Amniotic stem cell (primary cell): ENCODE measurements at places on chromosomes 5 and 9.

- no peak for DNase-seq
Observed at GRCh38 chr9:132739710-132740310, 69.5 kb downstream of the GTF3C4 start.

DNA sequence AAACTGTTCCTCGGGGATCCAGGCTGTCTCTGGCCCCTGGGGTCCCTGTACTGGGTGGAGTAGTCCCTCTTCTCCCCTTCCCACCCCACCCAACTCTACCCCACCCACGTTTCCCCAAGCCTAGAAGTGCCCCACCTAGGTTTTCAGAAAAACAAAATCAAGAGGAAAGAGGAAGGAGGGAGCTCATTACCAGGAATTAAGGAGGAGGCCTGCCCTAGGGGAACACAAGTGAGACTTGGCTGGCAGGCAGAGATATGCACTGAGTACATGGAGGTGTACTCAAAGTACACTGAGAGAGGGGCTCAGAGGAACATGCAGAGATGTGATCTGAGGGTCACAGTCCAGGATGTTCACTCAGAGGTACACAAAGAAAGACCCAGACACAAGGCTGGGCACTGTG, 10.2 kb downstream of the AQP3 start:
- no peak for DNase-seq

DNA sequence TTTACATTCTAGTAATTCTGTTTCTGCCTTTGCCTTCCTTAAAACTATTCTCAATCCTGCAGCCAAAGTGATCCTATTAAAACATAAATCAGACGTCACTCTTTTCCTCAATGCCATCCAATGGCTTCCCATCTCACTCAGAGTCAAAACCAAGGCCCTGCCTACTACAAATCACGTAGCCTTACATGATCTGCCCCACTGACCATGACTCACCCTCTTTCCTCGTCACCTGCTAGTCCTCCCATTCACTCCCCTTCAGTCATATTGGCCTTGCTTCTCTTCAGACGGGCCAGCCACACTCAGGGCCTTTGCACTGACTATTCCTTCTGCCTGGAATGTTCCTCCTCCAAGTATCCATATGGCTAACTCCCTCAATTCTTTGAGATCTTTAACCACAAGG, 39.0 kb upstream of the DMXL1 start:
- no peak for DNase-seq

GRCh38 chr5:141668601-141669265, 13.3 kb downstream of the ARAP3 start:
- DNase-seq = no peak

DNA sequence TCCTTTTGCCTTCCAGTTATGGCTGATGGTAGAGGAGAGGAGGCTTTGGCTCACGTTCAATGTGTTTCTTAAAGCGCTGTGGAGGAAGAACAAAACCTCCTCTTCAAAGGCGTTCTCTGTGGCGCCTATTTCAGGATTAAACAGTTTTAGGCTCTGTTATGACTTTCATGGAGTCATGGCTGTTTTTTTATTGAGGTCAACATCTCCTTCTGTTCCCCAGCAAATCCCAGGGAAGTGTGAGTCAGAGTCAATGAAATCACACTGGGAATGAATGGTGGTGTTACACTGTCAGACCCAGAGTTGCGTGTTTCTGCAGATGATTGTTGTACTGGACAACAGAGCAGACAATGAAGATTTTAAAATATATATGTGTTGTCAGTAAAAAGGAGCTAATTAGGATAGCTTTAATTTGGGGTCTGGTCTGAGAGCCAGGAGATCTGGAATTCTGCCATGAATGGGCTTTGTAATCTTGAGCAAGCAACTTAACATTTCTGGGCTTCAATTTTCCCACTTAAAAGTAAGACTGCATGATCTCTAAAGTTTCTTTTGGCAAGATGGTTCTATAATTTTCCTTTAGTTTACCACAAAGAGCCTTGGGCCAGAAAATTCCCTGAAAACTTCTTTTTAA, 240.7 kb downstream of the CSNK1G3 start:
- peak; percentile 52 for DNase-seq

DNA sequence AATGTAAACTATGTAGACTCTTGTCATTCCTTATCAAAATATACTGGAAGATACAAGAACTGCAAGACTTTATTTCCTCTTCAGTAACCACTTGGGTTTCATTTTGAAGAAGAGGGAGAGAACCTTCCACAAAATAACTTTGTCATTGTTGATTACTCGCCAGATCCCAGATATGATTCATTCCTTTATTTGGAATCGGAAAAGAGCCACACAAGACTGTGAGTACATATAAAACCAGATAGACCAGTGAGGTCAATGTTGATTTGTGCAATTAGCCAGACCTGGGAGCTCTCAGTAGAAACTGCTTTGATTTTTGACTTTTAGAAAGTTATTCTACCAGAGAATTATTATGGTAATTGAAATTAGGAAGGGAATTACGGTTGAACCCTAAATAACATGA, 146.1 kb downstream of the TMEM167A start:
- DNase-seq = no peak

- no peak for DNase-seq
Observed at GRCh38 chr5:96326902-96327301, 106.1 kb downstream of the PCSK1 start.

- no peak for DNase-seq
Observed at GRCh38 chr5:167777746-167778145, 513.7 kb upstream of the WWC1 start.

GRCh38 chr5:59276917-59277372, 616.6 kb downstream of the PDE4D start:
- DNase-seq = no peak

- DNase-seq = no peak
Observed at GRCh38 chr5:168976311-168976970, 324.5 kb downstream of the SLIT3 start.

- DNase-seq = no peak
Observed at GRCh38 chr9:82126256-82126655, 137.7 kb downstream of the SPATA31D1 start.

DNA sequence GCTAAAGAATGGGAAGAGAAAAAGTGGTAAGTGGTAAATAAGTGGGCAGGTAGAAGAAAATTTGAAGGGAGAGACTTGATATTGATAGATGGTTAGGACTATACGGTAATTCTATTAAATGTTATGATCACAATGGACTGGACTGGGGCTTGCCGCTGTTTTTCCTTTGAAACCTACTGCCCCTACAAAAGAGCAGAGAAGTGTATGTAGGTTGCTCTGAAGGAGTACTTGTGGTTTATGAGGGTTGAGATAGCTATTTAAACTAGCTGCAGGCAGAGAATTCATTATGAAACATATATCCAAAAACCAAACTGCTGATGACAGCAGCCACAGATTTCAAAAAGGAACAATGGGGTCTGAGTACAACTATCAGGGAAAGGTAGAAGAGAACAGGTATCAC, 16.8 kb upstream of the HK3 start:
- DNase-seq = no peak

GRCh38 chr9:109922617-109923470, 142.8 kb downstream of the PALM2AKAP2 start:
- no peak for DNase-seq

- no peak for DNase-seq
Observed at GRCh38 chr9:107211284-107211923, 71.7 kb upstream of the RAD23B start.

DNA sequence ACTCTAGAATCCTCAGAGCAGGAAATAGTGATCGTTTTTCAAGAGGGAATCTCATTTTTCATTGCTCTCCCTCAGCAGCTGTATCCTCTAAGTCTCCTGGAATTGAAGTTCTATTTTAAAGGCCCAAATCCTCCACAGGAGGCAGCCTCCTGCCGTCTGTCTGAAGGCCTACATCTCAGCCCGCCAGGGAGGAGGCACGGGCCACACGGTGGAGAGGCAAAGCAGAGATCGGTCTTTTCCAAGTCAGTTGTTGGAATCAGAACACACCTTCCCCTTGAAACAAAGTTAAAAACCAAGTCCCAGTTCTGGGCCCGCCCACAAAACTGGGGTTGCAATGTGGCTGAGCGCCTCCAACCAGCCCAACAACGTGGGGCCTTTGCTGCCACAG, 68.7 kb downstream of the RAPGEF1 start:
- no peak for DNase-seq

- DNase-seq = no peak
Observed at GRCh38 chr9:22278426-22278825, 168.2 kb upstream of the DMRTA1 start.

DNA sequence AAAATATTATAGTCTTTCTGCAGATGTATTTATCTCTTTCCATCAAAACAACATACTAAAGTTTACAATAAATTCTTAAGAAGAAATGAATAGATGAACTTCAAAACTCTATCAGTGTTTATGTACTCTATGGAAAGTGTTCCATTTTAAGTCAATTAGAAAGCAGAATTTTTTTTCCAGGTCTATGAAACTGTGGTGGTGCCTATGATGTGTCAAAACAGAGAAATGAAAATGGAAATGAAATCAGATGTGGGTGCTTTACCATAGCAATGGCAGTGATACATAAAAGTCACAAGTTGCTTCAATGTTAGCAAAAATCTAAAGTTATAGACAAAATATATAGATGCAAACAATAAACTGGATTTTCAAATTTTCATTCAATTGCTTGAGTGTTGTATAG, 97.3 kb downstream of the PTCH1 start:
- DNase-seq = no peak

GRCh38 chr5:155189981-155190380, 176.4 kb downstream of the KIF4B start:
- DNase-seq = no peak

GRCh38 chr9:87580941-87581438, 83.3 kb downstream of the DAPK1 start:
- no peak for DNase-seq

- no peak for DNase-seq
Observed at GRCh38 chr5:59956130-59956783, 62.7 kb upstream of the PDE4D start.

- DNase-seq = no peak
Observed at GRCh38 chr9:124857533-124858162, 4.1 kb downstream of the RPL35 start.

- no peak for DNase-seq
Observed at GRCh38 chr9:96133321-96134021, 168.5 kb downstream of the HSD17B3 start.

DNA sequence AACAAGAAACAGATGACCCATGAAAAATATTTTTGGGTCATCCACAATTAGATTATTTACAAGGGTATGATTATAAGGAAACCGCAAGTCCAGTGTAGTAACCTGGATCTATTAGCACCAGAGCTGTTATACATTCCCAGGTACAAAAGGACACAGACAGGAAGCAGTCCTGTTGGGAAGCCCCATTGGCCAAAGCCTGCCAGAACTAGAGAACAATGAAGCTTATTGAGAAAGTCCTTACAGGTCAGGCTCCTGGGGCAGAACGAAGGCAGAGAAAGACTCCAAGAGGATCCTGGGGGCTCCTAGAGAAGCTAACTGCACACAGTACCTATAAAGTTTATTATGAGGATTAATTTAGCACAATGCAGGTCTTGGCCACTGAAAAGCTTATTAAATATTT, 169.9 kb downstream of the PARP8 start:
- no peak for DNase-seq

DNA sequence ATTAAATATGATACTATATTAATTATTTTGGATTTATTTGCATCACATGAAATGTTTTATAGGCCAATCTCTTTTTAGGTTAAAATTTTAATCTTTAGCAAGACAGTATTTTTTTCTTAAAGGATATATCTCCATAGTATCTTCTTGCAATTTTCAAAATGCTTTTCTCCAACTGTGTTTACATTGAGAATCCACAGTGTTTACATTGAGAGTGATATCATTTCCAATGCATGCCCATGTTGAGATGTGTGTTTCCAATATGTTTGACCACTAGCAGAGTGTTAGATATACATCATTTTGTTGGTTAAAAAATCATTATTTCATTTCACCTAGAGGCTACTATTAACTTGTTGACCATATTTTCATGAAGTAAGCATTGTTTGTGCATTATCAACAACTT, 17.3 kb downstream of the VCAN start:
- DNase-seq = no peak

- DNase-seq = no peak
Observed at GRCh38 chr9:35682520-35683315, 7.0 kb downstream of the TPM2 start.

DNA sequence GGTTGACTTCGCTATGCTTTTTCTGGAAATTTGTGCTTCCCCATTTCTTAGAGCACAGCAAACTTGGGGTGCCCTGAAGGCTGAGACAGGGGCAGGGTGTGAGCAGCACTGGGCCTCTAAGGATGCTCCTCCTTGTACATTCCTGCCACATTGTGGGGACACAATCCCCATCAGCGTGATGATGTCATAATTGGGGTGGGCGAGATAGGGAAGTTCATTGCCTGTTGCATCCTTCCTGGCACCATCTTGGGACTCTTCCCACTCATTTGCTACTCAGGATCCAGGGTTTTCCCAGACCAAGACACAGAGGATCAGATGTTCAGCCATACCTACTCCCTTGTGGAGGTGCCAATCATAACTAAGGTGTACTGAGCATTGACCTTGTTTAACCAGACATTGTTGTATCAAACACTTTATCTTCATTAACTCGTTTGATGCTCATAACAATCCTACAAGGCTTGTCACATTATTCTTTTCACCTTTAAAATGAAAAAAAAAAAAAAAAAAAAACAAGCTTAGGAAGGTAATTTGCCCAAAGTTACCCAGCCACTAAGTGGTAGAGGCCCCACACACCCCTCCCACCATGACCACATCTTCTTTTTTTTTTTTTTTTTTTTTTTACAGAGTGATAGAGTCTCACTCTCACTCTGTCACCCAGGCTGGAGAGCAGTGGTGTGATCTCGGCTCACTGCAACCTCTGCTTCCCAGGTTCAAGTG, 87.6 kb downstream of the UGCG start:
- DNase-seq = no peak

GRCh38 chr9:114349713-114350480, 20.2 kb downstream of the ORM2 start:
- DNase-seq = no peak

DNA sequence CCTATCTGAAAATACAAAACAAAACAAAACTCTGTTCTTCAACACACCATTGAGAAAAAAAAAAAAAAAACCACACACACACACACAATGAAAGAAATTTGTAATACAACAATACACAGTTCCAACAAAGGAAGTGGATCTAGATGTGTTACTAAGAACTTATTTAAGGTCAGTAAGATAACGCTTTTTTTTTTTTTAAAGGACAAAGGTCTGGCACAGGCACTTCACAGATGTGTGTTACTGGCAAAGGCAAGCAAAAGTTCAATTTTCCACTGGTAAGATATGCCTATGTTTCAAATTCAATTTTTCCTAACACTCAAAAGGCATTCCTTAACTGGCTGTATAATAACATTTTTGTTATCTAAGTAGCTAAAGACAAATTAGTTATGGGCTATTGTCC, 3.6 kb downstream of the RFK start:
- no peak for DNase-seq

- no peak for DNase-seq
Observed at GRCh38 chr9:124873664-124874063, 11.7 kb downstream of the ARPC5L start.

DNA sequence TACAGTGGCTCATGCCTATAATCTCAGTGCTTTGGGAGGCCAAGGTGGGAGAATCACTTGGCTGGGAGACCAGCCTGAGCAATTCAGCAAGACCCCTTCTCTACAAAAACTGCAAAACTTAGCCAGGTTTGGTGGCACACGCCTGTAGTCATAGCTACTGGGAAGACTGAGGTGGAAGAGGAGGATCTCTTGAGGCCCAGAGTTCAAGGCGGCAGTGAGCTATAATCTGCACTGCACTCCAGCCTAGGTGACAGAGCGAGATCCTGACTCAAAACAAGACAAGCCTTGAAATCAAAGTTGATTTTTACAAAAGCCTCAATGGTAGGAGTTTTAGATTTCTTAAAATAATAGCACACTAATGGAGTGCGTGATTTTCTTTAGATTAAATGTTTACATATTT, 14.6 kb downstream of the UBE2D2 start:
- DNase-seq = no peak
